GF-D8 (cell line): ENCODE measurements at places on chromosomes 16 and 17.

DNA sequence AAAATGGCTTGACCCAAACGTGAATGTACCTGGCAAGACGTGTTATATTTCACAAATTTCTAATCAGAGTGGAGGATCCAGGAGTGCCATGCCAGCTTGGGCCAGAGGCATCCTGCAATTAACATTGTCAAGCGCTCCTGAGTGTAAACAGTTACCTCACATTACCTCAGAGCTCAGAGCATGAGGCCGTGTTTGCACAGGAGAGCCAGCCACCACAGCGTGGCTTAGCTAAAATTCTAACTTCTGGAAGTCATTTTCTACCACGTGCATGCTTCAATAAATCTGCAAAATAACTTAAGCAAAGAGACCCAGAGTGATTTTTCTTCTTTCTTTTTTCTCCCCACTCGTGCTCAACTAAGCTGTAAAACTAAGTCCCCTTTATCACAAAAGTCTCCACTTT is 769.0 kb downstream of the KCNJ2 start:
- DNase-seq = no peak

GRCh38 chr17:8732406-8733085 is 12.1 kb downstream of the CCDC42 start:
- no peak for DNase-seq

GRCh38 chr17:60506312-60506711 is 19.7 kb downstream of the APPBP2 start:
- DNase-seq = no peak

- DNase-seq = peak; percentile 51
These were observed 13.2 kb upstream of the AURKB start for GRCh38 chr17:8223356-8224126.

- no peak for DNase-seq
These were observed 184.7 kb downstream of the C16orf95 start for GRCh38 chr16:87132361-87133014.

- DNase-seq = no peak
These were observed 43.2 kb downstream of the TSC2 start for GRCh38 chr16:2090777-2091546.

GRCh38 chr16:27945233-27945973 is 118.1 kb downstream of the GSG1L start:
- DNase-seq = no peak

DNA sequence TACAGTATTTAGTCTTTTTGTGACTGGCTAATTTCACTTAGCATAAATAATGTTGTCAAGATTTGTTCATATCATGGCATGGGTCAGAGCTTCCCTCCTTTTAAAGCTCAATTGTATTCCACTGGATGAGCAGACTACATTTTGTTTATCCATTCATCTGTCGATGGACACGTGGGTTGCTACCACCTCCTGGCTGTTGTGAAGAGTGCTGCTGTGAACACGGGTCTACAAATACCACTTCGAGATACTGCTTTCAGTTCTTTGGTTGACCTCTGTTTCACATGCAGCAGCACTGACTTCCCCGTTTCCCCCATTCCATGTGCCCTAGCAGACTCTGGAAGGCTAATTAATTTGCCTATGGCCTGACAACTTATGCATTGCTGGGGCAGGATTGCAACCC is 285.4 kb downstream of the SHISA9 start:
- DNase-seq = no peak

DNA sequence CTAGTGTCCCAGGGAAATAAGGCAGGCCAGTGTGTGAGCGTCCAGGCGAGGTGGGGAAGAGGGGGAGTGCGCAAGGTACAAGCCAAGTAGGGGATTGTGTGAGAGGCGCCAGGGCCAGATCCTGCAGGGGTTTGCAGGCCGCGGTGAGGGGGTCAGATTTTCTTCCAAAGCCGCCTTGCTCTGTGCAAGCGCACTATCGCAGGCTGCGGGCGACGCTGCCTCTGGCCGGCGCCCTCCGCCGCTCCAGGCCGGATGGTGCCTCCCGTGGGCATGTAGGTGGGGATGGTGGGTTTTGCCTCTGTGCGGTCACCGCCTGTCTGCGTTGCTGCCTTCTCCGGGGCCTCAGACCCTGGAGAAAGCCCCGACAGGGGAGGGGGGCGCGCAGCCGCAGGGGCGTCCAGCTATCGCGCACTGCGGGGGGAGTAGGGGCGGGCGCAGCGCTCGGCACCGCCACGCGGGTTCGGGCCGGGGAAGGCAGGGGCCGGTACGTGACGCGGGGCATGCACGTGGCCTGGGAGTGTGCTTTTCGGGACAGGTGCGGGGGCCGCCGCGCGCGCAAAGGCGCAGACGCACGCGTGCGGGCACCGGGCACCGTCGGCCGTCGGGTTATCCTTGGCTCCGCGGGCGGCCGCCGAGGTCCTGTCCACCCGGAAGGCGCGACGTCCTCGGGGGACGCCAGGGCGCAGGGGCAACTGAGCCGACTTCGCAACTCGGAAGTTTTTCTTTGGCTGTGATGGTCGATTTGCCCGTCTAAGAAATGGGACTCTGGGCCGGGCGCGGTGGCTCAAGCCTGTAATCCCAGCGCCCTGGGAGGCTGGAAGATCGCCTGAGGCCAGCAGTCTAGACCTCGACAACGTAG is 1.1 kb upstream of the HAPSTR1 start:
- no peak for DNase-seq
